ENCODE measurements at places on chromosomes 5 and 9.

DNA sequence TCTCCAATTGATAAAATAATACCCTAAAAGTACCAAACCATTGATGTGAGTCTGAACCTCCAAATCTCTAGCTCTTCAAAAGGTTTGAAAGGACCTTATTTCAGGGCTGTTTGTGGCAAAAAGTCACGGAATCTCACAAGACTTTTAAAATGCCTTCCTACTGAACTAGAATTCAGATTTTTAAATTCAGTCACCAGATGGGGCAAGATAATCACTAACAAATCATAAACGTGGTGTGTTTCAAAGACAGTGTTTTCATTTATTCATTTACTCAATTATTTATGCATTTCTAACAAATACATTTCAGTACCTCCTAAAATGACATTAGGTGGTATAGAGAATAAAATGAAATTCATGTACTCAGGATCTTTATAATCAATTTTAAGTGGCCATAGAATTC is 68.2 kb upstream of the SMC2 start:
- DNase-seq = peak; percentile 51

DNA sequence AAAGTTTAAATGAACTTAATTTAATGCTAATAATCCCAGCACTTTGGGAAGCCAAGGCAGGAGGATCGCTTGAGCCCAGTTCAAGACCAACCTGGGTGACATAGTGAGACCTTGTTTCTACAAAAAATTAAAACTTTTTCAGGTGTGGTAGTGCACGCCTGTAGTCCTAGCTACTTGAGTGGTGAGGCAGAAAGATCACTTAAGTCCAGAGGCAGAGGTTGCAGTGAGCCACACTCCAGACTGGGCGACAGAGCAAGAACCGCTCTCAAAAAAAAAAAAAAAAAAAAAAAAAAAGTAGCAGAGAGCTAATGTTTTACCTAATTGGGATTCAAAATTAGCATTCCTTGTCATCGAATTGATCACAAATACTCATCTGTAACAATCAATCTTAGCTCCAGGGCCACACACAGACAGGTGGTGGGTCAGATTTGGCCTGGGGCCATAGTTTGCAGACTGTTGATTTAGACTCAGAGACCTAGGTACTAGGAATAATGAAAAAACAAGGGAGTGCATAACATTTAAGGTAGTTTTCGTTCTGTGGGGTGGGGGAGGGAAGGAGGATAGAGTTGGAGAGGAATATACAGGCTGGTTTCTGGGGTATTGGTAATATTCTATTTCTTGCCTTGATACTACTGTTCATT is 21.4 kb downstream of the HSDL2 start:
- DNase-seq = no peak

- DNase-seq = no peak
Observed at GRCh38 chr9:89252651-89253267, 58.2 kb upstream of the CKS2 start.

- DNase-seq = peak; percentile 13
Observed at GRCh38 chr9:109182940-109183798, 16.1 kb upstream of the FRRS1L start.

GRCh38 chr5:41708604-41708940 is 161.7 kb downstream of the OXCT1 start:
- no peak for DNase-seq

- no peak for DNase-seq
Observed at GRCh38 chr5:171093598-171093997, 215.4 kb upstream of the TLX3 start.

DNA sequence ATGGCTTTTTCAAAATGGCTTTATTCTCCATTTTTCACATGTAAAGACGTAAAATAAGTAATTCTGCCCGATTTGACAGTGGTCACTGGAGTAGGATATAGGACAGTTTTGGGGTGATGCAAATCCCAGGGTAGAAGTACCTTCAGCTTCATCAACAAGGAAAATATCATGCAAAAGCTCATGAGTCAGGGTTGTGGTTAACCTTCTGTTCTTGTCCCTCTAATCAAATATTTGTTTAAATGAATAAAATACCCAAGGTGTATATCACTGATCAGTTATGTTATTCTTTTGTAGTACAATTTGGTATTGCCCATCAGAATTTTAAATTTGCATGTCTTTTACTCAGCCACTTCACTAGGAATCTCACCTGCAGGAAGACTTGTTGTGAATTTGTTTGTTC is 40.0 kb downstream of the FBXL7 start:
- no peak for DNase-seq

GRCh38 chr5:53994148-53994547 is 316.2 kb downstream of the ARL15 start:
- peak; percentile 83 for DNase-seq

DNA sequence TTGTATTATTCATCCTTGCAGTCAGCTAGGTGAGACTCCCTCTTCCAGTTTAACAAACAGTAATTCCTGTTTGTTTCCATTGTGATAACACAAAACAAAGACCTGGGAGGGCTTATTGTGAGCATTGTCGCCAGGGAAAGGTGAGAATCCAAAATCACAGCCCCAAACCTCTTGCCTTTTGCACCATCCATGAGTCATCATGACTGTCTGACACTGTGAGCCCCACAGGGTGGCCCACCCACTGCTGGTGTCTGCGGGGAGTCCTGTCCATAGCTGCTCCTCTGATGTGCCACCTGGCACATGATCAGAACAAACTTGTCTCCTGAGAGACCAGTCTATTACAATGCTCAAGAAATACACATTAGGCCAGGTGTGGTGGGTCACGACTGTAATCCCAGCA is 33.7 kb upstream of the S1PR3 start:
- DNase-seq = no peak
